ENCODE measurements at places on chromosomes 1 and 21.

- DNase-seq, result no peak
Observed at GRCh38 chr1:29538586-29538985, 302.3 kb downstream of the PTPRU start.

GRCh38 chr1:20983297-20983889 lies 193.3 kb downstream of the EIF4G3 start:
- DNase-seq, result no peak

DNA sequence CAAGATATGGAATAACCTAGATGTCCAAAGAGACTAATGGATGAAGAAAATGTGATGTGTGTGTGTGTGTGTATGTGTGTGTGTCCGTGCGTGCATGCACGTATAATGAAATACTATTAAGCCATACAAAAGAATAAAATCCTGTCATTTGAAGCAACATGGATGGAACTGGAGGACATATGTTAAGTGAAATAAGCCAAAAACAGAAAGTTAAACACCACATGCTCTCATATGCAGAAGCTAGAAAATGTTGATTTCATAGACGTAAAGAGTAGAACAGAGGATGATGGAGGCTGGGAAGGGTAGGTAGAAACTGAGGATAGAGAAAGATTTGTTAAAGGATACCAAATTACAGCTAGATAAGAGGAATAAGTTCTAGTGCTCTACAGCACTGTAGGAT lies 133.7 kb downstream of the APP start:
- DNase-seq, result no peak

DNA sequence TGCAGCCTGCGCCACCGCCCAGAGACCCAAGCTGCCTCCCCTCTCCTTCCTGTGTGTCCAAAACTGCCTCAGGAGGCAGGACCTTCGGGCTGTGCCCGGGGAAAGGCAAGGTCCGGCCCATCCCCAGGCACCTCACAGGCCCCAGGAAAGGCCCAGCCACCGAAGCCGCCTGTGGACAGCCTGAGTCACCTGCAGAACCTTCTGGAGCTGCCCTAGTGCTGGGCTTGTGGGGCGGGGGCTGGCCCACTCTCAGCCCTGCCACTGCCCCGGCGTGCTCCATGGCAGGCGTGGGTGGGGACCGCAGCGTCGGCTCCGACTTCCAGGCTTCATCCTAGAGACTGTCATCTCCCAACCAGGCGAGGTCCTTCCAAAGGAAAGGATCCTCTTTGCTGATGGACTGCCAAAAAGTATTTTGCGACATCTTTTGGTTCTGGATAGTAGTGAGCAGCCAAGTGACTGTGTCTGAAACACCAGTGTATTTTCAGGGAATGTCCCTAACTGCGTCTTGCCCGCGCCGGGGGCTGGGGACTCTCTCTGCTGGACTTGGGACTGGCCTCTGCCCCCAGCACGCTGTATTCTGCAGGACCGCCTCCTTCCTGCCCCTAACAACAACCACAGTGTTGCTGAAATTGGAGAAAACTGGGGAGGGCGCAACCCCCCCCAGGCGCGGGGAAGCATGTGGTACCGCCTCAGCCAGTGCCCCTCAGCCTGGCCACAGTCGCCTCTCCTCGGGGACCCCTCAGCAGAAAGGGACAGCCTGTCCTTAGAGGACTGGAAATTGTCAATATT lies 19.0 kb upstream of the CCDC27 start:
- DNase-seq, result no peak

- no peak for DNase-seq
Observed at GRCh38 chr1:172351346-172351745, 69.1 kb upstream of the C1orf105 start.

DNA sequence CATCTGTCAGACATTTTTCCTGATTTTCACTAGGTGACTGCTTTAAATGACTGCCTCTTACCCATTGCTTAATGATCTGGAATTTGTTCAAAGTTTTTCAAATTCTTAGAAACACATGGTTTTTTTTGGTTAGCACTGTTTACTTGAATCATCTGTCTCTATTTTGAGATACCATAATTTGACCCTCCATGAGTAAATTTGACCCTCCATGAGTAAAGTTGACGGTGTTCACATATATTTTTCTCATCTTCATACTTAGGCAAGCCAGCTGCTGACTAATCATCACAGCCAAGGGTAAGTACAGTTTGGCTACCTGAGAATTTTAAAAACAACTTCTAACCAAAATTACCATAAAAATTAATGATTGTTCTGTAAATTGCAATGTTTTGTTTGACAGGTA lies 586.5 kb downstream of the PTBP2 start:
- no peak for DNase-seq

- DNase-seq, result no peak
Observed at GRCh38 chr1:223486366-223486765, 93.2 kb downstream of the CCDC185 start.

GRCh38 chr1:32897082-32898049 lies 3.8 kb downstream of the TMEM54 start:
- DNase-seq, result no peak

GRCh38 chr1:24301785-24302175 lies 17.4 kb upstream of the GRHL3 start:
- DNase-seq, result no peak

DNA sequence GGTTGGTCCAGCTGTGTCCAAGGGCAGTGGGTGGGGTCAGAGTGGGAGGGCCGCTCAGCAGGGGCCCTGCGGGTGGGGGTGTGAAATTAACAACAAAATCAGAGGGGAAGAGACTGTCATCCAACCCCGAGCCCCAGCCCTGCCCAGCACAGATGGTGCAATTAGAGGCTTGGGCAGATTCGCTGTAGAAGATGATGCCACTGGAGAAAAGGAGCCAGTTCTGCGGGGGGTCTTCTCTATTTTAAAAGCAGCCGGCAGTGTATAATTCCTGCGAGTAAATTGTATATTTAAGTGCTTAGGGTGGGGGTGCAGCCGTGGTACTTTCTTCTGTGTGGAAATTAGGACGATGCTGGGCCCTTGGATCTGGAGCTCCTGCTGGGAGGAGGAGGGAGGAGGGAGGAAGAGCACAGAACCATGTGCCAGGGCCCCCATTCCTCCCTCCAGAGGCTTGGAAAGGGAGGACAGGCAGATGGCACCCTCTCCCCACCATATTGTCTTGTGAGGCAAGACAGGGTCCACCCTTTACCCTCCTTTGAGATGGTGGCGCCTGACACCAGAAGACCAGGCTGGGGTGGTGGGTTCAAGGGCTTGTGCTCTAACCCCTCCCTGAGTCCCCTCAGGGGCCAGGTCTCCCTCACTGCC lies 89.2 kb downstream of the ACTL8 start:
- DNase-seq, result no peak

DNA sequence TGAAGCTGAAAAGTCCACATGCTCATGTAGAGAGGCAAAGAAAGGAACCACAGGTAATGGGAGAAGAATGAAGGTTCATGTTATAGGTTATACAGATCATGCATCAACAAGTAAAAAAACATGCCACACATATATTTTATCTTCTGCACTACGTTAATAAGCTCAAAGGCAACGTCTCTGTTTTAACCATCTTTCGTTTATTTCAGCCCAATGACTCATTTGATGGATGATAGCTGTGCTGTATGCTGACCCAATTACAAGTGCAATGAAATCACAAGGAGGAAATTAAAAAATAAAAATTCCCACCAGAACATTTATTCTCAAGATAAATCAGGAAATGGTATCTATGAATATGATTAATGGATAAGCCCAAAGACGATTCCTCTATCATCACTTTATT lies 24.6 kb downstream of the XCL1 start:
- no peak for DNase-seq

GRCh38 chr1:69733061-69733460 lies 165.3 kb downstream of the LRRC7 start:
- no peak for DNase-seq

DNA sequence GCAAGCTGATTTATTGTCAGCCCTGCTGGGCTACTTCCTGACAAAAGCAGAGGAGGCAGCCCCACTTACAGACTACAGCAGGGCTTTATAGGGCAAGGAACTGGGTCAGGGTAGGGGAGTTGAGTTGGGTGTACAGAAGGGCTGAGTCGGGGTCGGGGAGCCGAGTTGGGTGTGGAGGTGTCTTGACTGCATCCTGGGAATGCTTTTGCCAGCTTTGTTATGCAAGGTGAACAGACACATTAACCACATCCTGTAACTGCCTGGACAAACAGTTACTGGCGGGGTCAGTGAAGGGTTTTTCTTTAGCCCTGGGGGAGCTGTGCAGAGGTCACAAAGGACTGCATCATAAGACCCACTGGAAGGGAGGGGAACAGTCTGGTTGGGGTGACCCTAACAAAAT lies 39.1 kb upstream of the GBP5 start:
- no peak for DNase-seq

DNA sequence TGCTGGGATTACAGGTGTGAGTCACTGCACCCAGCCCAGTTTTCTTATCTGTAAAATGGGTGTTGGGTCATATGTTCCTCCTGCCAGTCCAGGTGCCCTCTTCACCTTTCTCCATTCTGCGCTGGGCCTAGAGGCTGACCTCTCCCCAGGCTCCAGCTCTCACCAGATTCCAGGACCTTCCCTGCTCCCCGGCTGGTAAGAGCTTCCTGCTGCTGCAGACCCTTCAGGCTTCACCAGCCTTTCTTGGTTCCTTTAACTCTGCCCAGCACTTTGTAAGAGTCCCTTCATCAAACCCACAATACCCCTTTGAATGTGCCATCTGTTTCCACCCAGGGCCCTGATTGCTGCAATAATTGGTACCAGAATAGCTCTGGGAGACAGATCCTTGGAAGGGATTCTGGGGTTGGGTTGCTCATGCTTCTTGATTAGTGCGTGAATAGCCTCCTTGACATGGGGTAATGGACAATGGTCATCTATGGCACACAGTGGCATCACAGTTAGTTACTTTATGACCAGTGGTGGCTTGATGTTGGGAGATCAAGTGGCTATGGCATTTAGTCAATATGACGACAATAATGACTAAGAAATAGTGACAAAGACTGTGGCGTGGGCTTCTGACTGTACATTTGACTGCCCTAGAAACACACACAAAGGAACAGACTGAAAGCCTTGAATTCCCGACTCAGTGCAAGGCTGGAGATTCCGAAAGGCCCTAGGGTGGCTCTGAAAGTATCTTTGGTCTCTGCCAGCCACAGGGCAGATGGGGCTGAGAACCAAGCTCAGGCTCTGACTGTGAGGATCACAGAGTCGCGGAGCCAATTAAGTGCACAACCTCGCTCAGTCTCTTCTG lies 67.3 kb downstream of the SLC9A1 start:
- no peak for DNase-seq

- DNase-seq, result no peak
Observed at GRCh38 chr1:246008363-246008831, 498.7 kb downstream of the SMYD3 start.
